Endothelial cell (in vitro differentiated cells): ENCODE measurements at places on chromosomes 4 and X.

GRCh38 chr4:25847329-25847728 lies 15.5 kb downstream of the SEL1L3 start:
- no peak overlapping the region for H3K27ac ChIP-seq
- no peak for DNase-seq
- H3K4me3 ChIP-seq: peak overlapping the region; percentile 77
- H3K36me3 ChIP-seq: peaks cover 35% of the 10 kb centered on the region
- H3K27me3 ChIP-seq: peaks cover 6% of the 10 kb centered on the region
- peaks cover 20% of the 10 kb centered on the region for H3K4me1 ChIP-seq

GRCh38 chr4:38857354-38858096 lies 908 bp upstream of the TLR6 start:
- H3K36me3 ChIP-seq: no peaks in the 10 kb centered on the region
- no peaks in the 10 kb centered on the region for H3K27me3 ChIP-seq
- H3K4me1 ChIP-seq: peaks cover 6% of the 10 kb centered on the region
- no peak overlapping the region for H3K27ac ChIP-seq
- no peak overlapping the region for H3K4me3 ChIP-seq
- DNase-seq: no peak

DNA sequence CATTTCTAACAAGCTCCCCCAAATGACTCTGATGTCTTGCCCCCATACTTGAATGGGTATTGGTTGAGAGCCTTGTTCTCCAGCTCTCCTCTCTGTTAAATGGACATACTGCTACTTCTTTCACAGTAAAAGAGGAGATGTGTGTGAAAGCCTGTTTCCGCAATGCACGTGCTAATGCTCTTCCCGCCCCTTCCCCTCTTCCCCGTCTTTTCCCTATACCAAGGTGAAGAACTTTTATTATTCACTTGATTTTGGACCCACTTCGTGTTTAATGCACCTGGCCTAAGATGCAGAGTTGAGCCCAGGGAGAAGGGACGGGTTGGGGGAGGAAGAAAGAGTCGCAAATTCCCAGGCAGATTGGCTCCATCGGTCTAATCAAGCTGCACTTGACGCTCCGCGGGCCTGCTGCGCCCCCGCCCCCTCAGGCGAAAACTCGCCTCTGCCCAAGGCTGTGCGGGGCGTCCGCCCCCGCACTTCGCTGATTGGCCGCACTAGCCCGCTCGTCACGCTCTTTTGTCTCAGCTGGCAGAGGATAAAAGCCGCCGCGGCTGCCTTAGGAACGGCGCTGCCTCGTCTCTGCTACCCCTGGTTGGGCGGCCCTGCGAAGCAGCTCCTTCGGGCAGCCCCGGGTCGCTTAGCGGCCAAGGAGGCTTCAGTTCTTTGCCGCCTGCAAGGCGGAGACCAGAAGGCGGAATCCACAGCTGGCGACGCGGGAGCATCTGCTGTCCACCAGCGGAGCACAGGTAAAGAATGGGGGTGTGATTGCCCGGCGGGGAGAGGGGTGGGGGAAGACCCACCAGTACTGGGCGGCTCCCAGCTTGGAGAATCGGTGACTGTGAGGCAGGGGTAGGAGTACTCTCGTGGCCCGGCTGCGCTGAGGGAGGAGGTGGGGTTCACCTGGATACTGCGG lies at the start of gene ZCCHC12:
ZCCHC12 (plus strand) TSS at position 562 of the 910 bp plus-strand sequence. CDS start 1,421 bp downstream, outside the sequence.
- H3K27me3 ChIP-seq: peaks cover 4% of the 10 kb centered on the region
- H3K4me3 ChIP-seq: peak within 1 kb of the TSS; percentile 21
- H3K4me1 ChIP-seq: peaks cover 4% of the 10 kb centered on the region
- DNase-seq: peak; percentile 60
- no peak within 1 kb of the TSS for H3K27ac ChIP-seq

DNA sequence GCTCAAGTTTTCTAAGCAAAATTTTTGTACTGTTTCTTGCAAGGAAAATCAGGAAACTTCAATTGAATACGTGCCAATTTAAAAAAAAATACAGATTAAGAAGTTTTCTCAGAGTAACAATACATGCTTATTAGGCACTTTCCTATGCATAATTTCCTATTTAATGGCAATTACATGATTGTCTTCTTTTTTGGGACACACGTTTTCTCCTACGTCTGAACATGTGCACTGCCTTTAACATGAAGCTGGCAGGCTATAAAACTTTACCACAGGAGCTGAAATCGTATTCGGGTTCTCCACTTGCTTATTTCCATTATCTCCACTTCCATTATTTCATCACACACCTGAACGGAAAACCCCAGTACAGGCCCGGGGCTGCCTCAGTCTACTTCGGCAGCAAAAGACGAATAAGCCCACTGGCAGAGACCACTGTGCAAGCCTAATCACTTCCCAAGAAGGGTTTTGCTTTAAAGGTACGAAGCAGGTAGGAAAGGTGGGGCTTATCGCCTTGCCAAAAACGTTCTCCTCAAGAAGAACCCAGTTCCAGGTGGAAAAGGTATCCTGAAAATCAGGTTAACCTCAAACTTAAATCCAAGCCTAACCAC lies 575 bp downstream of the RCHY1 start:
- peaks cover 3% of the 10 kb centered on the region for H3K36me3 ChIP-seq
- H3K27me3 ChIP-seq: peaks cover 3% of the 10 kb centered on the region
- no peak for DNase-seq
- peak overlapping the region; percentile 89 for H3K4me3 ChIP-seq

- H3K4me1 ChIP-seq: peaks cover 19% of the 10 kb centered on the region
- H3K36me3 ChIP-seq: peaks cover 4% of the 10 kb centered on the region
- H3K4me3 ChIP-seq: no peak overlapping the region
Measured at GRCh38 chr4:38177641-38178391, 217.6 kb downstream of the PTTG2 start.

GRCh38 chrX:121569609-121570008 lies 522.2 kb downstream of the GLUD2 start:
- DNase-seq: no peak
- no peaks in the 10 kb centered on the region for H3K4me1 ChIP-seq
- no peak overlapping the region for H3K4me3 ChIP-seq
- no peaks in the 10 kb centered on the region for H3K27me3 ChIP-seq
- no peak overlapping the region for H3K27ac ChIP-seq
- H3K36me3 ChIP-seq: peaks cover 2% of the 10 kb centered on the region

GRCh38 chrX:130885996-130886395 lies 17.0 kb downstream of the ENOX2 start:
- H3K4me1 ChIP-seq: peaks cover 2% of the 10 kb centered on the region
- no peak for DNase-seq
- no peak overlapping the region for H3K27ac ChIP-seq

- H3K27me3 ChIP-seq: no peaks in the 10 kb centered on the region
- DNase-seq: no peak
- peaks cover 6% of the 10 kb centered on the region for H3K4me1 ChIP-seq
- no peaks in the 10 kb centered on the region for H3K36me3 ChIP-seq
- peak overlapping the region; percentile 37 for H3K27ac ChIP-seq
- H3K4me3 ChIP-seq: no peak overlapping the region
Measured at GRCh38 chr4:165294907-165295306, 32.6 kb upstream of the MSMO1 start.

DNA sequence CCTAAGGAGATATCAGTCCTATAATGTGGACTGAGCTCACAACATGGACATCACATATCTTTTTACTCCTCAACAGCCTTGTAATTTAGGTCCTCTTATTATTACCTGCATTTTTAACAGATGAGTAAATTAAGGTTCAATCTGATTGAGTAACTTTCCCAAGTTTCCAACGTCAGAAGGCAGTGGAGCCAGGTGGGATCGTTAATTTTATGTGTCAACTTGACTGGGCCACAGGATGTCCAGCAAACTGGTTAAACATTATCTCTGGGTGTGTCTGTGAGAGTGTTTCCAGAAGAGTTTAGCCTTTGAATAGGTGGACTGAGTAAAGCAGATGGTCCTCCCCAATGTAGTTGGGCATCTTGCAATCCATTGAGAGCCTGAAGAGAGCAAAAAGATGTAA lies 59.0 kb upstream of the SLIT2 start:
- no peaks in the 10 kb centered on the region for H3K4me1 ChIP-seq
- no peaks in the 10 kb centered on the region for H3K27me3 ChIP-seq
- no peaks in the 10 kb centered on the region for H3K36me3 ChIP-seq
- no peak overlapping the region for H3K27ac ChIP-seq

DNA sequence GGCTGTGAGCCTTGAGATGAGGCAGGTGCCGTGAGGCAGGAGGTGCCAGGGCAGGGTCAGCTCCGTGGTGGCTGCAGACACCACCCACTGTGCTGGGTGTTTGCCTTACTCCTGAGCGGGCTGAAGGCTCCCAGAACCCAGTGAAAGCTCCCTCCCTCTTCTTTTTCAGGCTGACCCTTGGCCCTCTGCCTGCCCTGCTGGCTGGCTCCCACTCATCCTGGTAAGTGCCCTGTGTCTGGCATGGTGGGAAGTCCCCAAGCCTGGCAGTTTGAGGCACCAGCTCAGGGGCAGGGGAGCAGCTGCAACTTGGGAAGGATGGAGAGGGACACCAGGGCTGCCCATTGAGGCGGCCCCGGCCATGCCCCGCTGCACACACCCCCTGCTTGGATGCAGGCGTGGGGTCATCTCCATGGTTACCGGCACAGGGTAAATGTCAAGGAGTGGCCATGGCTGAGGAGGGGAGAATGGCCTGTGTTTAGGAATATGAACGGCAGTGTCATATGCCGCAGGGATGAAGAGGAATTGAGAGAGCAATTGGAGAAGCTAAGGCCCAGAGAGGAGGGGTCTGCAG lies 16.8 kb downstream of the SH3BP2 start:
- peaks cover 17% of the 10 kb centered on the region for H3K27me3 ChIP-seq
- H3K4me1 ChIP-seq: peaks cover 42% of the 10 kb centered on the region
- H3K4me3 ChIP-seq: no peak overlapping the region

- DNase-seq: no peak
- no peaks in the 10 kb centered on the region for H3K27me3 ChIP-seq
- no peaks in the 10 kb centered on the region for H3K4me1 ChIP-seq
- H3K36me3 ChIP-seq: no peaks in the 10 kb centered on the region
- no peak overlapping the region for H3K27ac ChIP-seq
- no peak overlapping the region for H3K4me3 ChIP-seq
Measured at GRCh38 chrX:3169421-3169820, 128.2 kb downstream of the ARSF start.

GRCh38 chrX:110284159-110284558 lies 33.7 kb downstream of the AMMECR1 start:
- DNase-seq: no peak
- H3K27me3 ChIP-seq: no peaks in the 10 kb centered on the region
- peaks cover 8% of the 10 kb centered on the region for H3K4me1 ChIP-seq
- H3K36me3 ChIP-seq: no peaks in the 10 kb centered on the region
- H3K27ac ChIP-seq: no peak overlapping the region

DNA sequence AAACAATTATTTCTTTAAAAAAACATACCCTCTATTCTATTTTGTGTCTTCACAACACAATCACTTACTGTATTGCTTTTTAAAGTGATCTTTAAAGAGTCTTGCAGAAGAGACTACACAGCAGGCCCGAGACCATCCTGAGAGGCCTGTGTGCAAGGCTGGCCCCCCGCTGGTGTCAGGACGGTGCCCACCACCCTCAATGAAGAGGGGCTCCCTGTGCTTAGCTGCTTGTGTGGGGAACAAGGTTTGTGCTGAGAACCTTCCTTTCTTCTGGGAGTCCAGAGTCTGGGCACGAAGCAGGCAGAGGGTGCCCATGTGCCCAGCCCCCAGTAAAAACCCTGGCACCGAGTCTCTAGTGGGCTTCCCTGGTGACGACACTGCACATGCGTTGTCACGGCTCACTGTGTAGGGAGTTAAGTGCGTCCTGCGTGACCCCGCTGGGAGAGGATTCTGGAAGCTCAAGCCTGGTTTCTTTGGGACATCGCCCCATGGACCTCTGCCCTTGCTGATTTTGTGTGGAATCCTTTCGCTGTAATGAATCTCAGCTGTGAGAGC lies 22.0 kb downstream of the RGS12 start:
- H3K27ac ChIP-seq: no peak overlapping the region
- H3K4me1 ChIP-seq: peaks cover 39% of the 10 kb centered on the region
- H3K4me3 ChIP-seq: no peak overlapping the region
- no peak for DNase-seq
- peaks cover 30% of the 10 kb centered on the region for H3K36me3 ChIP-seq

GRCh38 chr4:186058253-186058979 lies 10.5 kb upstream of the TLR3 start:
- no peaks in the 10 kb centered on the region for H3K4me1 ChIP-seq
- no peak for DNase-seq
- H3K27ac ChIP-seq: no peak overlapping the region
- peak overlapping the region; percentile 33 for H3K4me3 ChIP-seq
- H3K36me3 ChIP-seq: peaks cover 4% of the 10 kb centered on the region
- no peaks in the 10 kb centered on the region for H3K27me3 ChIP-seq

- no peaks in the 10 kb centered on the region for H3K36me3 ChIP-seq
- H3K4me3 ChIP-seq: no peak overlapping the region
- H3K27me3 ChIP-seq: no peaks in the 10 kb centered on the region
Measured at GRCh38 chr4:156665780-156666366, 305.7 kb downstream of the PDGFC start.

GRCh38 chr4:22410645-22411247 lies 105.1 kb downstream of the ADGRA3 start:
- no peak overlapping the region for H3K4me3 ChIP-seq
- no peaks in the 10 kb centered on the region for H3K36me3 ChIP-seq
- H3K27me3 ChIP-seq: no peaks in the 10 kb centered on the region
- H3K27ac ChIP-seq: no peak overlapping the region

- no peak overlapping the region for H3K27ac ChIP-seq
- H3K36me3 ChIP-seq: no peaks in the 10 kb centered on the region
- no peaks in the 10 kb centered on the region for H3K4me1 ChIP-seq
- no peak for DNase-seq
- H3K27me3 ChIP-seq: peaks cover 3% of the 10 kb centered on the region
- H3K4me3 ChIP-seq: no peak overlapping the region
Measured at GRCh38 chrX:68947882-68948605, 119.2 kb downstream of the EFNB1 start.

DNA sequence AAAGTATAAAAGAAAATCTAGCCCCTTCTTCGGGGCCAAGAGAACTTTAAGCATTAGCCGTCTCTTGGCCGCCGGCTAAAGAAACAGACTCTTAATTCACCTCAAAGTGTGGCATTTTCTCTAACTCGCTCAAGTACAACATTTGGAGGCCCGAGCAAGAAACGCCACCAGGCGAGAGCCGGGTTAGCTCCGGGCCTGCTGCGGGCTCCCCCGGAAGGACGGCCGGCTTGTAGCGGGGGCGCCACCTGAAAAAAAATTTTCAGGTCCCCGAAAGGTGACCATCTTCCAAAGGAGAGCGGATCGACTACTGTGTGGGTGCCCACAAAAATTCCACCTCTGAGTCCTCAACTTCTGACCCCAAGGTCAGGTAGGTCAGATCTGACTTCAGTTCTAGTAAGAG lies 156.0 kb downstream of the DEFB131A start:
- no peak overlapping the region for H3K27ac ChIP-seq
- no peaks in the 10 kb centered on the region for H3K36me3 ChIP-seq
- H3K4me3 ChIP-seq: no peak overlapping the region
- no peak for DNase-seq
- peaks cover 5% of the 10 kb centered on the region for H3K27me3 ChIP-seq

DNA sequence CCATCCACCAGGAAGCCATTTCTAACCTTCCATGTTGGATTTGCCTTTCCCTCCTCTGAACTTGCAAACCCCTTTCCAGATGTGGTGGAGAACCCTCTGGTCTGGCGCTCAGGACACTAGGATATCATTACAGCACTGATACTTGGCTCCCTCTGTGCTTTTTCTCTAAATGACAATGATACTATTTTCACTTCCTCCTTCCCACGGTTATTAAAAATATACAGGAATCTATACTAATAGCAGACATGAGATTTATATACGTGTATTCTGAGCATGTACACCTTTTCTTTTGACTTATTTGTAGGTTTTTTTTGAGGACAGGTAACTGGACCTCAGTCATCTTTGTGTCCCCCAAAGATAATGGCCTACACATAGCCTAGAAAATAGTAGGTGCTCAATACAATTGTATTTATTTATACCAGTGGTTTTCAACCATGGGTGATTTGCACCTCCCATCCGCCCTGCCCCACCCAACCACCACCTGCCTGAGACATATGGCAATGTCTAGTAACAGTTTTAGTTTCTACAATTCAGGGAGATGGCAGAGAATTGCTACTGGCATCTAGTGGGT lies 60.4 kb upstream of the PLAC8 start:
- no peak overlapping the region for H3K27ac ChIP-seq
- DNase-seq: no peak
- H3K27me3 ChIP-seq: no peaks in the 10 kb centered on the region
- H3K36me3 ChIP-seq: peaks cover 5% of the 10 kb centered on the region
- no peak overlapping the region for H3K4me3 ChIP-seq
